ENCODE measurements at places on chromosomes 16 and 17.

DNA sequence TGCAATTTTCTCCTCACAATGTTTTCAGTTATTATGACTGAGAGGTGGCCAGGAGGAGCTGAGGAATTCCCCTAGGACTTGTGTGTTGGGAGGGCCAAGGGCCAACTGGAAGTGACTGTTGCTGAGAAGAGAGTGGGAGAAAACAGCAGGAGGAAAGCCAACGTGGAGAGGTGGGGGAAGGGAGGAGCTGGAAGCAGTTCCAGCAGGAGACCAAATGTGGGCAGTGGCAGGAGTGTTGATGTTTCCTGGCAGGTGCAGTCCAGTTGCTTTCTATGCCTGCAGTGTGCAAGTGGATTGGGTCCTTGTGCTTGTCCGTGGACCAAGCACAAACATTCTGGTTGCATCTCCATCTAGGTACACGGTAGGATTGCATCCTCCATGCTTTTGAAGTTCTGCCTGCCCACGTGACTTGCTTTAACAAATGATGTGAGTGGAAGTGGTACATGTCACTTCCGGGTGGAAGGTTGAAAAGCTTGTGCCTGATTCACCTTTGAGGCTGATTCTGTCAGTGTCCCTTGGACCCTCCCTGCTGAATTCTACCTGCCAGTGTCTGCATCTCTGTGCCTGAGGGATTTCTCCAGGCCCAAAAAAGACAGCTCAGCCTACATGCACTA lies 54.7 kb upstream of the CRHR1 start:
- DNase-seq = peak; percentile 14

DNA sequence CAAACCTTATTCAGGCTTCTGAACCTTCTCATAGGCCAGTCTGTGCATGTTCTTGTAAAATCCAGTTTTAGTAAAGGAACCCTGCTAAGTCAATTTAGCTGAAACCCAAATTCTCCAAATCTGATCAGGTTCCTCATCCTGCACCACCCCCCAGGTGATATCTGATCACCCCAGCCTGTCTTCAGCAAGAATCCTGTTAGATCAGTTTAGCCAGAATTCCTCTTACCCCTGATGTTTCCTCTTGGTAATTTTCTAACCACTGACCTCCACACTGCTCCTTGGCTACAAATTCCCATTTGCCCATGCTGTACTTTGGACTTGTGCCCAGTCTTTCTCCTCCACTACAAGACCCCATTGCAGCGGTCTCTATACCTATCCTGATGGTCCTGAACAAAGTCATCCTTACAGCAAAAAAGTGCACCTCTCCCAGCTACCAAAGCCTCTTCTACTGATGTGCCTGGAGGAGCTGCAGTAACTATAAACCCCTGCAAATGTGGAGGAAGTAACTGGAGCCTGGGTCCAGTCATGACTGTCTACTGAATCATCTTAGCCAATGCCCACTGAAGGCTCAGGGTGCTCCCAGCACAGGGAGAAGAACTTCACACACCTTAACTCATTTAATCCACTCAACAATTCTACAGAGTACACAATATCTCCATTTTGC lies 23.8 kb downstream of the TEX14 start:
- DNase-seq = no peak

GRCh38 chr17:41404024-41404671 lies 6.7 kb upstream of the KRT31 start:
- DNase-seq = no peak

- DNase-seq = no peak
Observed at GRCh38 chr16:89537549-89537925, 22.9 kb upstream of the RPL13 start.

DNA sequence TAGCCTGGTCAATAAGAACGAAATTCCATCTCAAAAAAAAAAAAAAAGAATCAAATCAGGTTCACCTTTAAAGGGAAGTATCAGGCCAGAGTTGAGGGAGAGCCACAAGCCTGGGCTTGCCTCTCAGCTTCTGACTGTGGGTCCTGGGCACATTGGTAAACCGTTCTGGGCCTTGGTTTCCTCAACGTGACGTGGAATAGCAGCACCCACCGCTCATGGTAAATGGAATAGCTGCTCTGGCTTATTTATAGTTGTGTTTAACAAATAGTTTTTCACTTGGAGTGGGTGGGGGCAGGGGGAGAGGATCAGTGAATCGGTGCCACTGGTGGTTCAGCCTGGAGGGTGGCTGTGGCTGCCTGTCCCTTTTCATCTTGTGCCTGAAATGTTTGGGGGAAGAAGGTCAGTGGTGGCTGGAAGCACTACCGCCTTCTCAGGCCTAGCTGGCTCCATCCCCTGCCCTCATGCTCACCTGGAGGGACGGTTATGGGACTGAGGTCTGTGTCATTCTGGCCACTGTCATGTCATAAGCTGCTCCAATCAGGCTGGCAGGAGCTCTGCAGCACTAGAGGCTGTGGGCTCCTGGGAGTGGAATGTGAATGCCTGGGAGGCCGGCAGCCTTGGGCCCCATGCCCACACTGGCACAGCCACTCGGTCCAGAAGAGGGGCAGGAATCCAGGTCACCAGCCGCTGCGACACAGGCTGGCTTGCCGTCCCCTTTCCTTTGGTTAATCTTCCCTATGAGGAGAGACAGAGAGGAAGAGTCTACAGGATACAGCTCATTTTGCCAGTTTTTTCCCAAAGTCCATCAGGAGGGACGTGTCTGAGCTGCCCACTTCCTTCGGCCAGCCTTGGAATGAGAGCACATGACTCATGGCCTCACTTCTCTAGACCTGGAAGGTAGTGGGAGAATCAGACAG lies 27.0 kb downstream of the CCR7 start:
- DNase-seq = no peak

GRCh38 chr16:60137891-60138290 lies 1403.8 kb upstream of the GOT2 start:
- no peak for DNase-seq

GRCh38 chr16:57801809-57802340 lies 416 bp downstream of the KIFC3 start:
- DNase-seq = no peak

DNA sequence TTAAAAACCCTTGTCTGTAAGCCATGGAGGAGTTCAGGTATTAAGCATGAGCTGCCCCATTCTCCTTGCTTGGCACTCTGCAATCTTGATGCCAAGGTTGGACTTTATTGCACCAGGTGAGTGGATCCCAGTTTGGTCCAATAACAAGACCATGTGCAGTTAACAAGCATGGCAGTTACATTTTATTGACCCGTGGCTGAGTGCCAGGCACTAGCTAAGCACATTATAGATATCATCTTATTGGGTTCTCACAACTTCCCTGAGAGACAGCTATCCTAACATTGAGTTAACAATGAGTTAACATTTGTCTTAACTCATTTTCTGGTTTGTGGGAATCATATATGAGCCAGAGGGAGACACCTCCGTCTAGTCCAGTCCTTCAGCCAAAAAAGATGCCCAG lies 21.8 kb downstream of the LYRM9 start:
- no peak for DNase-seq

GRCh38 chr16:88306411-88306810 lies 76.3 kb upstream of the ZNF469 start:
- DNase-seq = no peak

- peak; percentile 30 for DNase-seq
Observed at GRCh38 chr16:68496689-68497088, 42.4 kb upstream of the ZFP90 start.

DNA sequence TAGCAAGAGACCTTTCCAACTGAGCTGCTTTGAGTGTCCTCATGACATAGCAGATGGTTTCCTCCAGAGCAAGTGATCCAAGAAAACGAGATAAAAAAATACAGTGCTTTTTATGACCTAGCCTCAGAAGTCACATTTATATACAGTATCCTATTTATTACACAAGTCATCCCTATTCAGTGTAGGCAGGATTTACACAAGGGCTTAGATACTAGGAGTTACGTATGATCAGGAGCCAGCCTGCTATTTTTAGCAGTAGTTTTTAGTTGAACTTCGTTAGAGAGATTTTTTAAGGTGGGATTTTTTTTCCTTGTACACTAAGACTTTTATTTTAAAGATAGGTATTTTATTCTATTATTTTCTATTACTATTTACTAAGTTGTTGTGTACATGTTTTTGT lies 58.4 kb downstream of the PHKB start:
- no peak for DNase-seq

DNA sequence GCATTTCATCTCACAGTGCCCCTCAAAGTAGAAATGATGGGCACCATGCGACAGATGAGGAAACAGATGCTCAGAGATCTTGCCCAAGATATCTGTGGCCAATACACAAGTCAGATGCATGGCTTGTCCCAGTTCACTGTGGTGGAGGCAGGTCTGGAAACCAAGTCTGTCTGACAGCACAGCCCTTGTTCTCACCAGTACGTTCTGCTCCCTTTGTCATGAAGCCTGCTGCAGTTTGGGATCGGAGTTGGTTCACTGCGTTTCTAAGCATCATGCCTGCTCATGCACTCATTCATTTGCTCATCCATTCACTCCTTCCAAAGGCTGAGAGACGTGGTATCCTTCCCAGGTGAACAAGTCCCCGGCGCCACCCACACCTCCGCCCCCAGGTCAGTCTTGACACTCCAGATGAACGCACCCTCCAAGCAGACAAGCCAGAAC lies 27.2 kb upstream of the MEAK7 start:
- no peak for DNase-seq

- no peak for DNase-seq
Observed at GRCh38 chr16:20904507-20905081, 4.0 kb downstream of the LYRM1 start.

DNA sequence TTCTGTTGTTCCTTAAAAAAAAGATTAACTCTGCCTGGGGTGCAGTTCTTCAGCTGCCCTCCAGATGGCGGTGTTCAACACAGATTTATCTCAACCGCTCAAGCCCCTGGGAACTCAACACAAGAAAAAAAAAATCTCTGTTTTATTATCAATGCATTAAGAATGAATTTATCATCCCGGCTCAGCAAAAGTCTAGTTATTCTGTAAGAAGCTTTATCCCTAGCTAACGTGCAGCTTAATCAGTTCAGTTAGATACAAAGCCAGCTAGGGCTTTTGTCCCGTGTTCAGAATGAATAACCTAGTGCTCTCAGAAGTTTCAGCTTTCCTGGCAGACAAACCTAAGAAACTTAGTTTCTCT lies 475.9 kb upstream of the CCL2 start:
- DNase-seq = no peak

- DNase-seq = no peak
Observed at GRCh38 chr17:48445248-48445620, 15.2 kb upstream of the SKAP1 start.

DNA sequence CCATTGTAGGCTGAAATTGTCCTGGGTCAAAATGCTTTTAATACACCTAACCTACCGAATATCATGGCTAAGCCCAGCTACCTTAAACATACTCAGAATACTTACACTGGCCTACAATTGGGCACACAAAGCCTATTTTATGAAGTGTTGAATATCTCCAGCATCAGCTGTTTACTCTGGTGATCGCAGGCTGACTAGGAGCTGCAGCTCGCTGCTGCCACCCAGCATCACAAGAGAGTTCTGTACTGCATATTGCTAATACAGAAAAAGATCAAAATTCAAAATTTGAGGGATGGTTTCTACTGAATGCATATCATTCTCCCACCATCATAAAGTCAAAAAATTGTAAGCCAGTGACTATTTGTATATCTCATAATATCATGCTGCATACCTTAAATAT lies 55.3 kb downstream of the ULK2 start:
- DNase-seq = no peak

DNA sequence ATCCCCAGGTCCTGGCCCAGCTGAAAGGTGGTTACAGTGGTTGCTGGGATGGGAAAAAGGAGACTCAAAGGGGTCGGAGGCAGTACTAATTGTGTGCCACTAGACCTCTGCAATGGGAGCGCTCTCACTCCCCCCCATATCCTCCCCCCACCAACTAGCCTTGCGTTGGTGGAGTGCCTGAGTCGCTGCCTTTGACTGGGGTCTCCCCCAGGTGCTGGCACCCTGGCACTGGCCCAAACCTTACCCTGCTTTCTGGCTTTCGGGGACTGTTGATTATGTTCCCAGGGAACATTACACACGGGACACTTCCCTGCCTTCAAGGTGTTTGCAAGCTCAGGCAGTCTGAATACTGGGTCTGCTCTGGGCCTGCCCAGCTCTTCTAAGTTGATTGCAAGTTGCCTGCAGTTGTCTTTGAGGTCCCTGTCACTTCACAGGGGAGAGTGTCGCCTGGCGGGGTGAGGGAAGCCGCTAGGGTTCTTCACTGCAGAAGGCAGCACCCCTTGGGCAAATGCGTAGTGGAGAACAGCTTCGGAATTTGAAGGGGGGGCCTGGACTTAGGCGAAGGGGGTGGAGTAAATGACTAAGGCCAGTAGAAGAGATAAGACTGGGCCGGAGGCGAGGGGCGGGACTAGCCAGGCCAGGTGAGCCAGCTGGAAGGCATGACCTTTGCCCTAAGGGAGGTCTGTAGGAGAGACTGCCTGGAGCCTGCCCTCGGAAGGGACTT lies 98.0 kb downstream of the RAB11FIP4 start:
- DNase-seq = no peak

- DNase-seq = peak; percentile 12
Observed at GRCh38 chr17:17613708-17614114, 22.2 kb upstream of the PEMT start.

GRCh38 chr17:71409712-71410111 lies 711.1 kb upstream of the SOX9 start:
- no peak for DNase-seq

- DNase-seq = no peak
Observed at GRCh38 chr17:7440834-7441195, 1.5 kb downstream of the FGF11 start.

GRCh38 chr16:55380485-55380884 lies 56.5 kb downstream of the IRX6 start:
- no peak for DNase-seq

GRCh38 chr16:85279825-85280545 lies 167.7 kb upstream of the CIBAR2 start:
- DNase-seq = no peak

DNA sequence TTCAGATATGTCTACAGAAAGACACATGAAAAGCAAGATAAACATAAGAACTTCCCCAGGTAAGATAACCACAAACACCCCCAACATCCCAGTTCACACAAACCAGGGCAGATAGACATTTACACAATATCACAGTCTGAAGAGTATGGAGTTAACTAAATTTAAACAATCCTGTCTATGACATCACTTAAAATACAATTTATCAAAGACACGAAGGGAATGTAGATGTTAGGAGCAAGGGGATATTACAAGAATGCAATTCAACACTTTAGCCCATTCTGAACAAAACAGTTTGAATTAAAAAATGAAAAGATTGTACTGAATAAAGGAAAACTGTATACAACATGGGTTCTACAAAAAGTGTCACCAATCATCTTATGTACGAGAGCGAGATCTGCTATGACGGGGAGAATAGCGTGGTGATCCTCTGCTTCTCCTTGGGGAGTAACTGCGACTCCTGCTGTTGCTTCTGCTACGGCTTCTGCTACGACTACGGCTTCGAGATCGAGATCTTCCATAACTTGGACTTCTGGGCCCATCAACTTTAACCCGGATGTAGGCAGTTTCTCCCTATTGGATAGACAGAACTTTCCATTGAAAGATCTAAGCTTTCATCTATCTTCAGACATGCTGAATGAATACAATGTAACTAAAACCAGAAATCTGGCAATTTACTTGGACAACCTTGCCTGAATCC lies 1.9 kb downstream of the SRSF1 start:
- no peak for DNase-seq

DNA sequence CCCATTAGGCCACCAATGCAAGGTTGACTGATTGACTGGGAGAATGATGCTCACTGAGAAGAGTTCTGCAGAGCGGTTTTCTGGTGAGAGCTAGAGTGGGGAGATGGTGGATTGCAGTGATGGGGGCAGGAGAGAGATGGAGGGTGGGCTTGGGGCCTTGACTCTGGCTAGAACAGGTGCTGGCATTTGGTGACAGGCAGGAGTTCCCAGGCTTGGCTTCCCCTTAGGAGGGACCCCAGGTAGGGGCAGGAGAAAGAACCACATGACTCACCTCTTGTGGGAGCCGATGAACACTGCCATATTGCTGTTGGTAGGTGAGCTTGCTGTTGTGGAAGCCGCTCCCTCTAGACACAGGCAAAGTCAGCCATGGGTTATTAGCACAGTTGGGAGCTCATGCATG lies 8.0 kb downstream of the CD300LB start:
- DNase-seq = no peak

Data from NCI-H1092 (cell line).